ENCODE measurements at places on chromosomes 5 and 9.

DNA sequence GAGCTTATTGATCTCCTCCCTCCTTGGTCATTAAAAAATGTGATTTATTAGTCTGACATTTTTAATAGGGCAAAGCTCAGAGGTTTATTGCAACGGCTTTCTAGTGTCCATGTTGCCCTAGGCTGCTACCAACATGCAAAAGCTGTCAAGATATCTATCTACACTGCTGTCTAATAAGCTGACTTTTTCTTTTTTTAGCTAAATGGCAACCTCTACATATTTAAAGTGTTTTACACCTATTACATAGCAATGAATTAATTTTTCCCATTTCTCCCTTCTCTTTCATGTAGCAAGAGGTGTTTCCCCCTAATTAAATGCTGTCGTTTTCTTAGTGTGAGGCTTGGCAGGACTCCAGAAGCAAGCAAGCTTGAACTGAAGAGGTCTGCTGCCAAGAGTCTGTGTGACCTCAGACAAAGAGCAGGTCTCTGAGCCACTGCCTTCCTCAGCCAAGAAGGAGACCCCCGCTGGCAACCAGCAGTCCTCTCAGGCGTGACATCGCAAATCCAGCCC lies 79.4 kb downstream of the GAS1 start:
- no peak for DNase-seq

DNA sequence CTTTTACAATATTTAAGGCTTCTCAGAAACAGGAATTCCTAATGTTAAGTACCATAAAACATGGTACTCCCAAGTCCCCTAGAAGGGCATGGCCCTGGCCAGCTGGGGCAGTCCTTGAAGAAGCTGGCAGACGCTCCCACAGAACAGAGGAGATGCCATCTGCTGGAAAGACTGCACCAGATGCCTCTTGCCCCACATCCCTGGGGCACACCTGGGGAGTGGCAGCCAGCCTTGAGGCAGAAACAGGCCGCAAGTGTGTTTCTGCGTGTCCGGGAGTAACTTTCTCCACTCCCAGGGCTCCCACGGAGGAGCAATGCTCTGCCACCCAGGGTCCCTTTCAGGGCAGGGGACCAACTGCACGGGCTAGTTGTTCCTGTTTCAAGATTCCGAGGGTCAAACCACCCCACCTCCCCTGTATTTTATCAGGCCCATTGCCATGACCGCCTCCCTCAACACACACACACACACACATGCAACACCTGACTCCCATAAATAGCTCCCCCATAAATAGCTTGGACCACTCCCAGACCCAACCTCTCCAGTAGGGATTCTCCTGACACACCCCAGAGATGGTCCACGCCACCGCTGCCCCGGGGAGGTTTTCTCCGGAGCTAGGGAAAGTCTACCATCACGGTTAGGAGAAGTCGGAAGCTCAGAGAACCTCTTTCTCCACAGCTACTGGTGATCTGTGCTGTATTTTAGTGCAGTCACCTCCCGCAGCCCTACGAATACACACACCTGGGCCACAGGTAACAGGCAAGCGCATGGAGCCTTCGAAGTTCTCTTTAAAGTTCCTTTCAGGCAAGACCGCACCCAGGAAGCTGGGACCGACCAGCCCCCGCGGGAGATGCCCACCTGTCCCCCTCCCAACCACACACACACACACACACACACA lies 1.5 kb downstream of the SPOCK1 start:
- no peak for DNase-seq

DNA sequence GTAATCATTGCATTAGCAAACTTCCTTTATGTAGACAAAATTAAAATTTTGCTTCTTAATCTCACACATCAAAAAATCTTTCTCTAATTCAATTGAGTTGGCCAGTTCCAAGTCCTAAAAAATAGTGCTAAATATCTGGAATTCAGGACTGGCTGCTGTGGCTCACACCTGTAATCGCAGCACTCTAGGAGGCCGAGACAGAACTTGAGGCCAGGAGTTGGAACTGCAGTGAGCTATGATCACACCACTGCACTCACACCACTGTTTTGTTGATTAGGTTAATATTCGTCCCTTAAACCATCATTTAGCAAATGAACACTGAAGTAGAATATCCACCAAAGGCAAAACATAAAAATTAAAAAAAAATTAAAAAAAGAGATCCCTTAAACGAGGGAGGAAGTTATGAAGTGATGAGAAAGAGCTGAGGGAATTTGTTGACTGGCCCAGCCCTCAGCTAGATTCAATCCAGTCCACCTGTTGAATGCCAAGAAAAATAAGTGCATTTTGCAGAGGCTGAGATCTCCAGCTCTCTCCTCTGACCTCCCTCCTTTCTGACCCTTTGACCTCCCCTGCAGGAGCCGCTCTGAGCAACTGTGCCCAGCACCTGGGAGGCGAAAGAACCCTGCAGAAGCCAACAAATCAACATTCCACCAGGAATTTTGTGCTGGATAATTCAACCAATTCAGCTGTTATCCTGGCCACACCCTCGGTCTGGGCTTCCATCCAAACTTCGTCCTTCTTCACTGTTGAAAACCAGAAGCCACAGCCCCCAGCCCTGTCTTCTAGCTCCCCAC lies 96.8 kb downstream of the OR2K2 start:
- DNase-seq, result no peak

- DNase-seq, result no peak
Observed at GRCh38 chr9:126158588-126159429, 167.8 kb upstream of the MVB12B start.

GRCh38 chr5:52846182-52846842 lies 58.6 kb downstream of the ITGA1 start:
- DNase-seq, result no peak

DNA sequence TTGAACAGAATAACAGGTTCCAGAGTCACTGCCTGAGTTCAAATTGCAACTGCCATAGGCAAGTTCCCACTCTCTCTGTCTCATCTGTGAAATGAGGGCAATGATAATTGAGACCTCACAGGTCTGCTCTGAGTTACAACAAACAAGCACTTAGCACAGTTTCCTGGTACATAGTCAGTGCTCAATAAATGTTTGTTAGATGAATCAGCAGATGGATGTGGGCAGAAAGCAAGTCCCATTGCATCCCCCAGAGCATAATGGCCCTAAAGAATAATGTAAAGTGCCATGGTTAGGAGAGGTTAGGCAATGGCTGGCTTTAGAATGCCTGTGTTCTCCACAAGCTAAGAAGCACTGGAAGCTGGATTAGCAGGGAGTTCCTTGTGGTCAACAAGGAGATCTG lies 136.5 kb upstream of the LARP1 start:
- no peak for DNase-seq

DNA sequence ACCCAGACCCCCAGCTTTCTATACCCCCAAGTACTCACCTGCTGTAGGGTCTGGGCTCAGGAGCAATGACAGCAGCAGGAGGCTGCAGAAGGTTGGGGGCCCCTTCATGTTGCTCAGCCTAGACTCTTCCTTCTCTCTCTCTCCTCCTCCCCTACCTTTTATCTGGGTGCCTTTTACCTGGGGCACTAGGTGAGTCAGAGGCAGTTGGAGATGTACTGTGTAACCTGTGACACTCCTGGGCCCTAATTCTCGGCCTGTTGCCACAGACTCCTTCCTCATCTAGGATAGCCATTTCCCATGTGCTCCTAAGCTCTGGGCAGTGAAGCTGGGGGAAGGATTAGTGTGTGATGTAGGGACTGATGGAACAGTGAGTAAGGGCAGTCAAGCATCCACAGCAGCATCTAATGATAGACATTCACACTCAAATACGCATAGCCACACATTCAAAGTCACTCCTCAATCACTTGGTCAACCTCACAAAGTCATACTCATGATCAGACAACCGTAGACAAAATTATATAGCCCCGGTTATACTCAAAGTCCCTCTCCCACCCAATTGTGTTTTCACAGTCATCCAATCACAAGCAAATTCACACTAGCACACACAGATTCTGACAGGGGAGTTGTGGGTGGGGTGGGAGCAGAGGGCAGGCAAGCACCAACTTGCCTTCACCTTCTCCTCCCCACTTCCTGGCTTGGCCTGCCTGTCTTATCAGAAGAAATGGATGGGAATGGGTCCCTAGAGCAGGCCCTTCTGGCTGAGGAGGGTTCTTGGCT lies at the start of gene CCL27:
Gene CCL27 (minus strand): TSS at position 132 of the 777 bp plus-strand sequence. CDS start 24 bp downstream, at position 108.
- no peak for DNase-seq

DNA sequence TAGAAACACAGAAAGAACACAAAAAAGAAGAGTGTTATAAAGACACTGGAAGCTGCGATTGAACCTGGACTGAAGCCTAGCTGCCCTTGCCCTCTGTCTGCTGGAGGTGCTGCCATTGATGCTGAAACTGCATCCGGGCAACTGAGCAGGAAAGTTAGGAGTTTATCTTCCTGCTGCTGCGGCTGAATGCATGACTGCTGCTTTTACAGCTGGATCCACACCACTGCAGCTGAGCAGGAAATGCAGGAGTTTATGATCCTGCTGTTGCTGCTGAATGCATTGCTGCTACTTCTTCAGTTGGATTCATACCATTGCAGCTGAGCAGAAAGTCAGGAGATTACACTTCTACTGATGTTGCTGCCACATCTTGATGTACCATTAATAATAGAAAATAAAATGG lies 21.8 kb upstream of the JAKMIP2 start:
- no peak for DNase-seq

Data from stimulated activated CD4-positive, alpha-beta T cell treated with anti-CD3 and anti-CD28 coated beads, Interleukin-2, amount 100 ng/mL, for 48 hours (primary cell).